ENCODE measurements at places on chromosomes 11 and 22.

GRCh38 chr11:108895579-108896480, 231.0 kb downstream of the DDX10 start:
- no peak for DNase-seq

DNA sequence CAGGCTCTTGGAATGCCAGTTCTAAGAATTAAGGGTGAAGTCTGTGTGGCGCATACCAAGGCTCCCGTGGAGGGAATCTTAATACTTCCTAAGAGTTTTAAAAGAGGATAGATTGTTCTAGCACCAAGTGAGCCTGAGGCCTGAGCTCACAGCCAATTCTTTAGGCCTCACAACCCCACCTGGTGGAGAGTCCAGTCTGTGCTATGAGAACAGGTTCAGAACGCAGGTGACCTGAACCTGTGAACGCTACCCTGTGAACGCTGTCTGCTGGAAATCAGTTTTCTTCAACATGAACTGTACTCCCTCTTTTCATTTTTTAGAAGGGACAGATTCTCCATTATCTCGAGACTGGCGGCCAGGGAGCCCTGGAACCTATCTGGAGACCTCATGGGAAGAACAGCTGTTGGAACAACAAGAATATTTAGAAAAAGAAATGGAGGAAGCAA, 43.2 kb upstream of the DLAT start:
- peak; percentile 71 for DNase-seq

- no peak for DNase-seq
Observed at GRCh38 chr22:48651981-48652538, 1175.6 kb downstream of the BRD1 start.

DNA sequence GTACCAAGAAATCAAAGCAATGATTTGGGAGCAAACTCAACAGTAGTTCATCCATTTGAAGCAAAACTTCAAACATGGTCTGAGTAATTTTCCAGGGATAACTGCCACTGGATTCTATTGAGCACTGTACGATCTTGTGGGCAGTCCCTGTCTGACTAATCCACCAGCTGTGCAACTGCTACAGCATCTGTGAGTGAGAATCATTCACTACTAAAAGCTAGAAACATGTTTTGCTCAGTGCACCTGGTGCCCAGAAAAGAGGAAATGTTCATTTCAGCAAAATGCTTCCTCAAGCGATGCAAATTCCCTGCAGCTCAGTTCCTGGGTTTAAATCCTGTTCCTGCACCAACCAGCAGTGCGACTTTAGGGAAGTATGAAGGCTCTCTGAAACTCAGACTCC, 1077.9 kb downstream of the DLG2 start:
- no peak for DNase-seq

DNA sequence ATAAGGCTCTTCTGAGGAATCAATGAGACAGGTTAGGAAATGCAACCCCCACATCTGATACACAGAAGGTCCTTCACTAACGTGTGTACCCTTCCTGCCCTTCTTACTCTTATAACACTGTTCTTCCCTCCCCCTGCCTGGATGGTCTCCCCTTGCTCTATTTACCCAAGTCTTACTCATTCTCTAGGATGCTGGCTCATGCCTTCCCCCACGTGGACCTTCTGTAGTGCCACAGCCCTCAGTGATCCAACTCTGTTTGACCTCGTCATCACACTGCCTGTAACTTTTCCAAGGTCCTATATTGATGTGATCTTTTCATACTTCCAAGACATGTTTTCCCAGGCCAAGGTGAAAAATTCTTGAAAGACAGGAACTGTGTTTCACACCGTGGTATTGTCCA, 79.8 kb downstream of the C11orf58 start:
- no peak for DNase-seq

DNA sequence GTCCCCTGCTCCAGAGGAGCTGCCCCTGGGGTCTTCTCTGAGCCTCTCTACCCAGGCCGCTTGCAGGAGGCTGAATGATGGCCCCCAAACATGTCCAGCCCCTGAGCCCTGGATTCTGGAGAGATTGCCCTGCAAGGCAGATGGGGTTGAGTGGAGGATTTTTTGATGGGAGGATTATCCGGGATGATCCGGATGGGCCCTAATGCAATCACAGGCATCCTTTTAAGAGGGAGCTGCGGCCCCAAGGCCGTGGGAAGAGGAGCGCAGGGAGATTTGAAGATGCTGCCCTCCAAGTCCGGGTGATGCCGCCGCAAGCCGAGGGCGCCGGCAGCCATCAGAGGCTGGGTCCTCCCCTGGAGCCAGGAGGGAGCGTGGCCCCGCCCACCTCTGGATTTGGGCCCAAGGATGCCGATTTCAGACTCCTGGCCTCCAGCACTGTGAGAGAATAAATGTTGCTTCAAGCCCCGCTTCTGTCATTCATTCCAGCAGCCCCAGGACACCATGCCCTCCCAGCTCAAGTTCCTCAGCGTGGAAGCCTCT, 66.0 kb downstream of the WNT7B start:
- no peak for DNase-seq

DNA sequence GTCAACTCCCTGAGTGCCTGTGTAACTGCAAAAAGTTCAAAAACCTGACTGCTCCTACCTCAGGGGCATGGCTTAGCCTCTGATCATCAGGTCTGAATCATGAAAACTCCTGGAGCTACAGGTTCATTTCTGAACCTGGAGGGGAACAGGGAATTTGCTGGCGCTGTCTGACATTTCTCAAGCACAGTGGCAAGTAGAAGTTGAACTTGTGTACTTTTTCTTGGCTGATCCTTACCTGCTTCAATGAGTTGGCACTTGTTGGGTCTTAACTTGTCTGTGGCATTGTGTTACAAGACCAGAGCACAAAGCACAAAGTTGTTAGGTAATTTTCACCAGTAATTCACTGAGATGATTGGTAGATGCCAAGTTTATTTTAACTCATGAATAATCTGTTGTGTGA, 3.3 kb downstream of the TMEM109 start:
- no peak for DNase-seq

DNA sequence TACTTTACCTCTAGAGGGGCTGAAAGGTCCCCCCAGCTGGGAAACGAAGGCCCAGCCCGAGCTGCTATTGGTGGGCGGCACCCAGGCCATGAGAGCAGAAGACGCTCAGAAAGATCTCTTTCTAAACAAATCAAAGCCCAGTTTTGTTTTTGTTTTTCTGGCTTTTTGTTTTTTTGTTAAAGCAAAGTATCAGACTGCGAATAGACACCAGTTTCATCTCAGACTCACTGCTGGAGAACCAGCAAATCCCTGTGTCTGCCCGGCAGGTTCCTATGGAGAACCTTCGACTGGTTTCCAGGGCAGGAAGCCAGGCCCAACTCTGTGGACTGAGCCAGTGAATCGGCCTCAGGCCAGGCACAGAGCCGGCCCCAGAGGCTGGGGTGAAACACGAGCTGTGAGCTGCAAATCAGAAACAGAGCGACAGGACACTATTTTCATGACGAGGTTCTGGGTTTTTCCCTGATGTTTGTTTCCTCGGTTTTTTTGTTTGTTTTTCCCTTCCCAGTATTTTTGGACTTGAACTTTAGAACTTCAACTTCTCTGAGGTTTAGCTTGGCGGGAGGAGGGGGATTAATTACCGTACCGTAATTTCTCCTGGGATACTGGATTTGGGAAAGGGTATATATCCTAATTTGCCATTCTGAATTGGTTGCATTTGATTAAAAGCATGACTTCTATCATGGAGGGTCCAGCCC, 16.0 kb upstream of the B4GALNT4 start:
- no peak for DNase-seq

DNA sequence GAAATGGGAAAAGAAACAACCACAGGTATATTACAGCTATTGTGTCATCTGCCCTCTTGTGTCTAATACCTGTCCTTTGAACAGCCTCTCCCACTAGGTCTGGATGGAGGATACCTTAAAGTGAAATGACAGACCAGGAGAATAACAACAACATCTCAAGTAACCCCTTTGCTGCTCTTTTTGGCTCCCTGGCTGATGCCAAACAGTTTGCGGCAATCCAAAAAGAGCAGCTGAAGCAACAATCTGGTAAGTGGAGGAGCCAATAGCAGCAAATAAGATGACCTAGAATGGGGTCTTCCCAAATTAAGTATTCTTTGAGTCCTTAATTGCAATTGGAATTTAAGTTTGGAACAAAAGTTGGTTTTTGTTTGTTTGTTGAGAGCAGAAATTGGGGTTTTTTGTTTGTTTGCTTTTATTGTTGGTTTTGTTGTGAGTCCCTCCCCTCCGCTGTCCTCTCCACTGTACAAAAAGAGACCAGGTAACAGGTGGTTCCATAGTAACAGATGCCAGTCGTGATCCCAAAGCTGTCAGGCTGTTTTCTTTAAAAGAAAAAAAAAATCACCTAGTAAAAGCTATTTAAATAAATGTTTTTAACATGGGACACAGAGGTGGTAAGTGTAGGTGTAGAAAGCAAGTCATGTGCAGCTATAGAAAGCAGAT, 5.7 kb downstream of the UBE4A start:
- no peak for DNase-seq

DNA sequence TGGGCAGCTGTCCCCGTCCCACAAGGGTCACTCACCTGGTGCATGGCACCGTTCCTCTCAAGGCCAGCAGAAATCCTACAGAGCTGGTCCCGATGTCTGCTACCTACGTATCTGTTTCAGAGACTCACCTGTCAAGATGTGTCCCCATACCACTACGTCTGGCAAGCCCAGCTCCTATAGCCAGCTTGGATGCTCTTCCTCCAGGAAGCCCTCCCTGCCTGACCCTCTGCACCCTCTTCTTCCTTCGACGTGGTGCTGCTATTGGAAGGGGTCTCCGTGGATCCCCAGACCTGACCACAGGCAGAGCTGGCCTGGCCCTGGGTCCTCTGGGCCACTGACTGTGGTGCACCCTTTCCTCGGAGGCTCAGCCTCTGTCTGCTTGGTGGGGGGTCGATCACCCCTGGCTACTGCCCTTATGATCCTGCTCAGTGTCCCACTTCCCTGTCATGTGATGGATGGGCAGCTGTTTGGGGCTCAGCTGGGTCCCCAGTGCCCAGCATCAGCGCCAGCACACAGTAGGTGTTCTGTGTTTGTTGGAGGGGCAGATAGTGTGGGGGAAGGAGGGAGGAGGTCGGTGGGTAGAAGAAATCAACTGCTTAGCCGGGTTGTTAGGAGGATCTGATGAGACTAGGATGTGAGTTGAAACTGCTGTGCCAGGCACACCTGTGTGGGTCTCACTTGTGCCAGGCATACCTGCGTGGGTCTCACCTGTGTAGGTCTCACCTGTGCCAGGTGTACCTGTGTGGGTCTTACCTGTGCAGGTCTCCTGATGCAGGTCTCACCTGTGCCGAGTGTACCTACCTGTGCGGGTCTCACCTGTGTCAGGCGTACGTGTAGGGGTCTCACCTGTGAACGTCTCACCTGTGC, 21.7 kb upstream of the ARHGAP8 start:
- no peak for DNase-seq

GRCh38 chr11:64507832-64508375, 83.1 kb upstream of the SLC22A12 start:
- no peak for DNase-seq

- no peak for DNase-seq
Observed at GRCh38 chr11:34516247-34517040, 2.9 kb upstream of the ELF5 start.

- DNase-seq, result no peak
Observed at GRCh38 chr11:34915136-34916014, 804 bp downstream of the APIP start.

GRCh38 chr22:20095521-20095920, 15.5 kb downstream of the DGCR8 start:
- DNase-seq, result no peak

GRCh38 chr11:123104697-123105096, 42.8 kb upstream of the HSPA8 start:
- DNase-seq, result no peak

GRCh38 chr11:30258679-30259078, 27.9 kb downstream of the FSHB start:
- DNase-seq, result no peak

- DNase-seq, result no peak
Observed at GRCh38 chr11:64472593-64473455, 113.9 kb downstream of the RPS6KA4 start.

DNA sequence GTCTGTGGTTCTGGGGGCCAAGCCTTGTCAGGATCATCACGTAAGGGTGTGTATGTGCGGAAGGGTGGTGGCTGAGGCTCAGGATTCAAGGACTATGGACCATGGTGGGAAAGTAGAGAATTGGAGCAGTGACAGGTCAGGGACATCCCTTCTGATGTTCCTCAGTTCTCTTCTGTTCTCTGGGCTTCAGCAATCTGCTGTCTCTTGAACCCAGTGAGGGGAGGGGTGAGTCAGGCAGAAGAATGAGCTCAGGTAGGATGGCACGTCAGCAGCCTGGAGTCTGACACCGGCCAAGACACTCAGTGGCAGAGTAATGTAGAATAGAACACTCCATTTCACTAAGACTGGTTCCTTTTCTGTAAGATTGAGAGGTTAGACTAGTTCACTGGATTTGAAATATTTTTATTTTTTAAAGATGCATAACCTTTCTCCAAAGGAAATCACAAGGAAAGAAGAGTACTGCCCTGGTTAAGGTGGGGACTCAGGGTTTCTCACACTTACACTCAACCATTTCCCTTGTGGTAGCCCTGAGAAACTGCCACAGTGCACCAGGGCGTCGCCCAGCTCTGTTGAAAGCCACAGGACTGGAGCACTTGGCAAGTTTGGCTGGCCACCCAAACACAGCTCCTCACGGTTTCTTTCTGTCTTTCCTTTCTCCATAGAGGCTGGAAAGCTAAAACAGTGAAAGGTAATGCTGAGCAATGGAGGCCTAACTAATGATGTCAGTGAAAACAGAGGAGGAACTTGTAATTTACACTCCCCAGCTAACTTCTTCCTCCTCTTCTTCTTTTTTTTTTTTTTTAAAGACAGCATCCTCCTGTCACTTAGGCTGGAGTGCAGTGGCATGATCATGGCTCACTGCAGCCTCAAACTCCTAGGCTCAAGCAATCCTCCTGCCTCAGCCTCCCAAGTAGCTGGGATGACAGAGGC, 23.1 kb upstream of the MICAL2 start:
- DNase-seq, result peak; percentile 45

DNA sequence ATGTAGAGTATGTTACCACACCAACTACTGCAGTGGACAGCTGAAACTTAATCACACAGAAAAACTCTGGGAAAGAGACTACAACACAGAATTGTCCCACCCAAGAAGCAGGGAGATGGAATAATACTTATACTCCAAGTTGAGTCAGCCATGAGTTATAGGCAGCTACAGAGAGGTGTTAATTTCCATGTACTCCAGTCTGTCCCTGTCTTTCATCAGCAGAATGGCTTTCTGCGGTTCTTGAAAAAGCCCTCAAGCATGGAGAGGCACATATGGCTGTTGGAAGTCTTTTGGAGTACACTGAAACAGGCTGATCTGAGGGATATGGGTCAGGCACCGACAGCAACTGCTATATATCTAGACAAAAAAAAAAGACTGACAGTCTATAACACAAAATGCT, 219.5 kb downstream of the DLG2 start:
- no peak for DNase-seq
